ENCODE measurements at places on chromosomes 11 and 22.

DNA sequence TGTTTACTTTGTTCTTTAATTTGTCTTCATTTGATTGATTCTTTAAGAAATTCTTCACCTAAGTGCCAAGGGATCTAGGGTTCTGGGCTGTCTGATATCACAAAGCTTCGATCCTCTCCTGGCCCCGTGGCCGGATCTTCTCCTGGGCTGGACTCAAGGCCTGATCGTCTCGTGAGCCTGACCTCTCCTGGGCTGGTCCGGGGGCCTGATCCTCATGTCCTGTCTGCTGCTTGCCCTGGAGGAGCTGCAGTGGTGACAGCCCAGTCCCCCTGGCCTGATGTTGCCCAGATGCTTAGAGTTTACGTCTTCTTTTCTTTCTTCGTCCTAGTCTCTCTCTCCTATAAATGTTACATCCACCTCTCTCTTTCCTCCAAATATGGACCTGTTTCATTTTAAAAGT is 3.3 kb downstream of the NADSYN1 start:
- no peak for DNase-seq

GRCh38 chr22:28608546-28608945 is 71.1 kb downstream of the TTC28 start:
- DNase-seq: no peak

DNA sequence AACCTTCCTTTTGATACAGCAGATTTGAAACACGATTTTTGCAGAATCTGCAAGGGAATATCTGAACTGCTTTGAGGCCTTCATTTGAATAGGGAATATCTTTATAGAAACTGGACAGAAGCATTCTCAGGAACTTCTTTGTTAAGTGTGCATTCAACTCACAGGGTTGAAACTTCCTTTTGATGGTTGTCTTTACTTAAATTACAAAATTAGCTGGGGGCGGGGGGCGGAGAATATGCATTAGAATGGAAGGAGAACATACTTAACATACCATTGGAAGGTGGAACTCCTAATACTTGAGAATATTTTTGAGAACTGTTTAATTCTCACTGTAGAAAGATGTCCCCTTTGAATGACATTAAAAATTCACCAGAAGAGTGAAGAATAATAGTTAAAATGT is 104.4 kb downstream of the TRIM51G start:
- no peak for DNase-seq

- DNase-seq: no peak
Measured at GRCh38 chr22:28894807-28895206, 11.4 kb downstream of the ZNRF3 start.

GRCh38 chr11:75562048-75562835 is at the start of gene SERPINH1:
TSS of gene SERPINH1 (plus strand) at chr11:75562253. CDS start at chr11:75566350, 4,097 bp downstream.
- peak; percentile 2 for DNase-seq

- DNase-seq: no peak
Measured at GRCh38 chr11:30316237-30316636, 6.7 kb upstream of the ARL14EP start.

DNA sequence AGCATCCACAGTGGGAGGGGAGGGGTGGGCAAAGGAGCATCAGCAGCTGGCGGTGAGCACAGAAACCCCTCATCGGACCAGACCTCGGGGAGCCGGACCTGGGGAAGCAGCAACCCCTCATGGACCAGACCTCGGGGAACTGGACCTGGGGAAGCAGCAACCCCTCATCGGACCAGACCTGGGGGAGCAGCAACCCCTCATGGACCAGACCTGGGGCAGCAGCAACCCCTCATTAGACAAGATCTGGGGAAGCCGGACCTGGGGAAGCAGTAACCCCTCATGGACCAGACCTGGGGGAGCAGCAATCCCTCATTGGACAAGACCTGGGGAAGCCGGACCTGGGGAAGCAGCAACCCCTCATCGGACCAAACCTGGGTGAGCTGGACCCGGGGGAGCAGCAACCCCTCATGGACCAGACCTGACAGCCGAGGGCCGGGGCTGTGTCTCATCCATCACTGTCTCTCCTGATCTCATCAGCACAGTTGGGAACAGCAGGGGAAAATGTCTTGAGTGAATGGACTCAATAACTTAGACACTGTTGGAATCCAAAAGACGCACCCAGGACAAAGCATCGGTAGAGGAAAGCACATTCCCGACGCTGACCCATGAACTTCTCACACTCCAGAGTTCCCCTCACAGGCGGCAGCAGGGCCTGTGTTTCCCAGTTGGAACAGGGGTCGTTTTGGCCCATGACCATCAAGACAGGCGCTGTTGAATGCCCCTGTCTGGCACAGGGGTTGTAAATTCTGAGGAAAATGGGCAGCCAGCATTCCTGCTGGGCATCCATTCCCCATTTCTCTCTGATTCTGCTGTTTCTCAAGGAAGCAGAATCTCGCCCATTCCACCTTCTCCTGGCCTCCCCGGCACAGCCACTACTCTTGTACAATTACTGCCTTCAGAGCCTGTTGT is 1494.6 kb downstream of the TBC1D22A start:
- DNase-seq: no peak

DNA sequence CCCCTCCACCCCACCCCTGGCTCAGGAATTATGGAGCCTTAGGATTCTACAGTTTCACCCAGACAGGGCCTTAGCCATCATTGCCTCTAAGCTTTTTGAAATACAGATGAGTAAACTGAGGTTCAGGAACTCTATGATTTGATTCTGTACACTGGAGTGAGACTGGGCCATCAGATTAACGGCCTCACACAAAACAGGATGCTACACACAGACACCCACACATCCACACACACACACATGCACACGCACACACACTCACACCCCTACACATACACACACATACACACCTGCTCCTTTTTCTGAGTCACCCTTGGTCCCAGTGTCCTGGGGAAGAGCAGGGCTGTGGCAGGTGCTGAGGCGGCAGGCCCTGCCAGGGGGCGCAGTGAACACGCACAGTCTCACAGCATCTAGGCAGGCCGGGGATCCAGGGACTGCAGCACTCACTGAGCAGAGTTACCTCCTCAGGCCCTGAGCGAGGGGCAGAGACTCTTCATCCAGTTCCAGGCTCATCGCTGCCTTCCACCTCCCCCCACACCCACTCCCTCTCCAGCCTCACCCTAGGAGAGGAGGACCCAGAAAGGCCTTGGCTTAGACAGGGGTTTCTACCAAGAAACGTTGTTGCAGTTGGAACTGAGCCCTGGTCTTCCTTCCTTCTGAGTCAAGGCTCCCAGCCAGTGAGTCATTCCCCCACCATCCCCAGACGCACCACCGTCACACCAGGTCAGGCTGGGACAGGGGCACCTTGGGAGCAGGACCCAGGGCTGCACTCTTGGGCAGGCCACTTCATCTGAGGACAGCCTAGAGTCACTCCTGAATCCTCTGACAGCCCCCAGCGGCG is 89.8 kb upstream of the PARVA start:
- DNase-seq: peak; percentile 44

- DNase-seq: no peak
Measured at GRCh38 chr11:45523760-45524159, 141.7 kb downstream of the CHST1 start.

DNA sequence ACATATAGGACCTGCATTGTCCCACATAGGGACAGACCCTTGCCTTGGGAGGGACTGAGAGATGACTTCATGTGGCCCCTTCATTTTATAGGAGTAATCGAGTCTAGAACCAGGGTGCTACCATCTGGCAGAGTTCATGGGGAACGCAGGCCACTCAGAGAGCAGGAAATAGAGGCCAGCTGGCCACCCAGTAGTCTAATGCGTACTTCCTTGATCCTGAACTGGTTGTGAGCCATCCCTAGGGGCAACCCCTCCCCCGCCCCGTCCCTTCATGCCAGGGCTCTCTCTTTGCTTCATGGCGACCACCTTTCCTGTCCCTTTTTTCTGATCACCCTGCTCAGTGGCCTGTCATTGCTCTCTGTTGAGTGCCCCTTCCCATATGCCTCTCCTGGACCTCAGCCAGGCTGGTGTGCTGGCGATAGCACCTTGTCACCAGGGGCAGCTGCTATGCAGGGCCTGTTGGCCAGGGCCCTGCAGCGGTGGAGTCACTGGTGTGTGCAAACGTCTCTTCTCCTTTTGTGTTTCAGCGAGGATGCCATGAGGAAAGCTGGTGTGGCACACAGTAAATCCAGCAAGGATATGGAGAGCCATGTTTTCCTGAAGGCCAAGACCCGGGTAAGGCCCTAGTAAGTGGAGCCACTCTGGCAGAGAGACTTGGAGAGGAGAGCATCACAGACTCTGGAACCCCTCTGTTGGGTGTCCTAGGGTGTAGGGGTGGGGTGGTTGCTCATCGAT is 29.3 kb downstream of the MED15 start:
- no peak for DNase-seq

DNA sequence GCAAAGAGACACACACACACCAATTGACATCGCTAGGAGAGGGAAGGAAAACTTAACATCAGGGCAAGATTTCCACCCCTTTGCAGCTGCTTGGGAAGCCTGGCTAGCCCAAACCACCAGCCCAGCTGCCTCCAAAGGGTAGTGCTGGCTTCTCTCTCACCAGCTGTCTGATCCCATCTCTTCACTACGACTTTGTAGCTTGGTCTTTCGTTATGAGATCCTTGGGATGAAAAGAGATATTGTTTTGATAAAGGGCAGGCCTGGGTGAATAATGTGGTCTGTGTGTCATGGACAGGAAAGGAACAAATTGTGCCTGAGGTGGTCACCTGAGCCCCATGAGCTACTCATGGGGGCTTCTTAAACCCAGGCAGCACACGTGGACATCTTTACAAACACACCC is 101.9 kb downstream of the ARL14EP start:
- no peak for DNase-seq

- no peak for DNase-seq
Measured at GRCh38 chr11:62501432-62501891, 45.1 kb downstream of the AHNAK start.

DNA sequence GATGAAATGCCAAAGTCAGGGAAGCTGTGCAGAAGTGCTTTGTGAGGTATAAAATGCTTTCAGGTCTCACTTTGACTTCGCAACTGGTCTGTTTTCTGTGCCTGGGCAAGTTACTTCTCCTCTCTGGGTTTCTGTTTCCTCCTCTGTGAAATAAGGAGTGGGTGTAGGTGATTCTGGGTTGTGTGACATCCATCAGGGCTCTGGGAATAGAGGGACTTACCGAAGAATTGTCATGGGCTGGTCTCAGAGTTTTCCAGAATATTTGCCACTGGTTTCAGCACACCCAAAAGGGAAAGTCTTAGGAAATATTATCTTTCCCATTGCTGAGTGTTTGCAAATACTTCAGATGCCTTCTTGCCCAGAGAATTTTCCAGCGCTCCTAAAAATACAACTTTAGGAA is 118.4 kb downstream of the KIAA1671 start:
- DNase-seq: no peak

- no peak for DNase-seq
Measured at GRCh38 chr11:472272-472671, 22.2 kb downstream of the PTDSS2 start.

DNA sequence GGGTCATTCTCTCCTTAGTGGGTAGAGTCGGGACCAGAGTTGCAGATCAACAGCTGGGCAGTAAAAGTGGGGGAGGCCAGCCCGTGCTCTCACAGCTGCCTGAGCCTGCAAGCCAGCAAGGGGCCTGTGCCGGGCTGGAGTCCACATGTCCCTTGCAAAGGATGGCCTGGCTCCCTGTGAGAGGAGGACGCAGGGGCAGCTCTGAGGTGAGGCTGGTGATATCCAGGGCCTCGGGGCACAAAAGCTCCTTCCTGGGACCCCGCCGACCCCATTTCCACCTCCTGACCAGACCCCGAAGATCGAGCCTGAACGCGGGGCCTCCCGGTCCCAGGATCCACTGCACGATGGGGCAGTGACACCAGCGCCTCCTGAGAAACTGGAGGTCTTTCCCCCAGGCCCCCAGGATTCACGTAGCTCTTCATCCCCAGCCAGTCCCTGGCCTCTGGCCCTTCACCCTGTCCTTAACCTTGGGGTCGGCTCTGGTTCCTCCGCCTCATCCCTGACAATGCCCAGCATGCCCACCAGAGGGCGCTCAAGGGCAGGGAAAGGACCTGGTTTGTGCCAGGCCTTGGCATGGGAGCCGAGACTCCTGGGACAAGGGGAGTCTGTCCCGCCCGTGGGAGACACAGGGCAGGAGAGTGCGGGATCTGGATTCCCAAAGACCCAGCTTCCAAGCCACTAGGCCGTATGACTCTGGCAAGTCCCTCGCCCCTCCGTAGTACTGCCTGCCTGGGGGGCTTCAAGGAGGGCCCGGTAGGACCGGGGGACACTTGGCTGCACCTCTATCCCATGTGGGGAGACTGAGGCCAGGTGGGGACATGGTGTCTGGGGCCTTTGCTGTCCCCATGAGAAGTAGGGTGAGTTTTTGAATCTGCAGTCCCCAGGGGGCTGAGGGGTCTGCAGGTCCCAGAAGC is 17.8 kb upstream of the WNT7B start:
- DNase-seq: no peak

DNA sequence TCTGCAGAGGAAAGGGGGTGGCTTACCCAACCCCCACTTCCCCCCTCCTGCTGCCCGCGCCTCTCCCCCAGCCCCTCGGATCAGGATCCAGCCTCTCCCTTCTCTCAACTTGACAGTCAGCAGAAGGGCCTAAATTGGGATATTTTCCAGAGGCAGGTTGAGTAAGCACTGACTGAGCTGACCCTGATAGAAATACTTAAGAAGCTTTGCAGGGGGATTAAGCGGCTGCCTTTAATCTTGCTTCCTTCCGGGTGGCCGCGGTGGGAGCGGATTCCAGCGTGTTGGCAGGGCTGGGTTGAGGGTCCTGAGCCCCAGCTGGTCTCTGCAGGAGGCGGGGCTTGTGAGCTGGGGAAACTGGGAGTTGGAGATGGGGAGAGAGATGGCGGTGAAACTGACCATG is 445.2 kb downstream of the NTM start:
- DNase-seq: no peak

DNA sequence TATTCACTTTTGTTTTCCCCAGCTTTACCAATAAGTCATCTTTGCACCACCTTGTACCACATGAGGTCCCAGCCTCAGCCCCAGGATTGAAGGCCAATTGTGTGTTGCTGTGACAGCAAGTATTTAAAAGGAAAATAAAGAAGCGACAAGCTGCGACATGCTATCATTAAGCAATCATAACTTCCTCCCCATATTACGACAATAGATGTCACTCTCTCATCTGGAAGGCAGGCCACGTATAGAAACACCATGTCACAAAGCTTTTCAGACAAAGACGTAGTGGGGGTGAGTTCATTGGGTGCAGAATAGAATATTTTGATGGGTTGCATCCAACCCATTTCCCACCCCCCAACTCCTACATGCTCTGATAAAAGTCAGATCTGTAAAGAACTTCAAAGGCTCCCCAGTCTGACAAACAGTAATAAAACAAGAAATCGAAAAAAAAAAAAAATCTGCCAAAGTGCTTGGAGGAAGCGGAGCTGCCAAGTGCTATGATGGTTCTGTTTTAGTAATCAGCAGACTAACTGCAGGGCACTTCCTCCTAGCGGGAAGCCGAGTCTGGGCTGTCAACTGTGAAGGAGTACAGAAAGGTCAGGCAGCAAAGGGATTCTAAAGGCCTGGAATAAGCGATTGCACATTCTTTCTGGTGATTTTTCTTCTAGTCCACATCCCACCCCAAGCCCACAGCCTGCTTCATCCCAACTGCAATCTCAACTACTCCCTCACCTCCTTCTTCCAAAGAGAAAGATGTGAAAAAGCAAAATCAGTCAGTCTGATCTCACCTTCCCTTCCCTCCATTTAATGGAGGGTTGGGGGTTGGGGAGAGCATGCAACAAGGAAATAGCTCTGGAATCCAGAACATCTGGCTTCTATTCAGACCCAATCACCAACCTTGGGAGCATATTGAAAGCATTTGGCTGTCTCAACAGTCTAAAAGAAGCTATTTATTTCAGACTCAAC is 131.4 kb upstream of the UBASH3B start:
- no peak for DNase-seq

All from NCI-H1436 treated with DMSO at 0.1 percent for 48 hours (cell line).